ENCODE measurements at places on chromosomes 7 and 10. TPM values are rescaled to one million over a fixed set of nuclear protein-coding genes. Genes with fewer than 3 reads are reported as not detected.

The ECD gene
- 26.5 TPM for total RNA-seq

The SLC26A3 gene
- not detected for total RNA-seq

The LRMDA gene
- 0.45 TPM for total RNA-seq

The ZNF488 gene
- total RNA-seq, result 0.45 TPM

The NKX2-3 gene
- total RNA-seq, result not detected

The CLDN4 gene
- 1.7 TPM for total RNA-seq

The RNF133 gene
- total RNA-seq, result not detected

The RASA4B gene
- 0.59 TPM for total RNA-seq

The LIPM gene
- not detected for total RNA-seq

The XRCC2 gene
- 3.1 TPM for total RNA-seq

The SPAG6 gene
- not detected for total RNA-seq

The RARRES2 gene
- 11.9 TPM for total RNA-seq

The CTAGE15 gene
- total RNA-seq, result not detected

The SGMS1 gene
- 43.6 TPM for total RNA-seq

The SEMA4G gene
- 2.2 TPM for total RNA-seq

All from bronchus fibroblast of lung (primary cell).